Activated naive CD8-positive, alpha-beta T cell treated with anti-CD3 and anti-CD28 coated beads for 36 hours (primary cell): ENCODE measurements at places on chromosomes 7 and 10.

DNA sequence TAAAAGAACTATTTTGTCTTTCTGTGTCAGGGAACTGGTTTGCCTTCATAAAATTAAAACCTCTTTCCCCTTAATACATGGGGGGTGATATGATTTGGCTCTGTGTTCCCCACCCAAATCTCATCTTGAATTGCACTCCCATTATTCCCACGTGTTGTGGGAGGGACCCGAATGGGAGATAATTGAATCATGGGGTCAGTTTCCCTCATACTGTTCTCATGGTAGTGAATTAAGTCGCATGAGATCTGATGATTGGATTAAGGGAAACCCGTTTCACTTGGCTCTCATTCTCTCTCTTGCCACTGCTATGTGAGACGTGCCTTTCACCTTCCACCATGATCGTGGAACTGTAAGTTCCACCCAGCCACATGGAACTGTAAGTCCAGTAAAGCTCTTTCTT, 142.1 kb downstream of the VTI1A start:
- DNase-seq, result no peak

- DNase-seq, result no peak
Measured at GRCh38 chr7:74017125-74017524, 10.8 kb upstream of the ELN start.

DNA sequence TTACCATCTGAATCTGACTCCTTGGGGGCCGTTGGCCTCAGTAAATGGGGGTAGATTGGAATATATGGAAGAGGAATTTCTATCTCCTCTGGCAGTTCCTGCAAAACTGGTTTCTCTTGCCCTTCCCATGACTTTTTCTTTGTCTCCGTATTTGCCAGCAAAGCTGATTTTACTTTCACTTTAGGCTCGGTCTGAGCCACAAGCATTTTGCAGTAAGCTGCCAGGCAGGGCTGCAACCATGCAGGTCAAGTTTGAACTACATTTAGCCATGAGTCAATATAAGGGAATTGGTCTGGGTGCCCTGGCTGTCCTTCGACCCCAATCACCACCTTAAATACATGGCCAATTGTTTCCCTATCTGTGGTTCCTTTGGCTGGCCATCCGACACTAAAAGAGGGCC, 104.3 kb downstream of the TRIM24 start:
- no peak for DNase-seq

- no peak for DNase-seq
Measured at GRCh38 chr10:35027567-35027966, 62.6 kb downstream of the CUL2 start.

DNA sequence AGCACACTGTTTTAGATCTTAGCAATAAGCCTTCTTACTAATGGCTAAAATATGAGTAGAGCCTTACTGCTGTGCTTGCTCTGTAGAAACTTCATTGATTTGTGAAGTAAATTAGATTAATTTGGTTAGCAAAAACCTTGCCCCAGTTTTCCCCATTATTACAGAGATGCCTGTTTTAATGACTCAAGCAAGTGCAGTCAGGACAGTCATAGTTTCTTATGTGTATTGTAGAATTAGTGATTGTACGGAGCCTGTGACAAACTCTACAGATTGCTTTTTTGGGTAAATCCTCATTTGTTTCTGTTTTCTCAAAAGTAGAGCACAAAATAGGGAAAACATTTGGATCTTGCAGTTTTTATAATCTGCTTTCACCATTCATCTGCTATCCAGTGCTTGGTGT, 7.0 kb downstream of the TAX1BP1 start:
- DNase-seq, result no peak

GRCh38 chr10:61554925-61555324, 101.7 kb upstream of the TMEM26 start:
- no peak for DNase-seq

DNA sequence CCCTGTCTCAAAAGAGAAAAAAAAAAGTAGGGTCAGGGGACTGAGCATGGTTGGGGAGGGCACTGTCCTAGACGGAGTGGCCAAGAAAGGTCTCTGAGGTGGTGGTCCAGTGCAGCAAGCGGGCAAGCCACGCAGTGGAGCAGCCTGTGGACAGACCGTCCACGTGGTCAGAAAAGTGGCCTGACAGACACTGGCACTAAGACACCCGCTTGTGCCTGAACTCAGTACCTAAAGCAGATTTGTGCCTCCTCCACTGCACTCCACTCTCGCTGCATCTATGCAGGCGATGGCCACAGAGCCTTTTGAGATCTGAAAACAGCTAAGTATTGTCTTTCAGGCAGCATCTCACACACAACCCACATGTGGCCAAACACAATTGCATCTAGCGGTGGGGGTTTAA, 8.8 kb downstream of the ASB10 start:
- DNase-seq, result no peak

DNA sequence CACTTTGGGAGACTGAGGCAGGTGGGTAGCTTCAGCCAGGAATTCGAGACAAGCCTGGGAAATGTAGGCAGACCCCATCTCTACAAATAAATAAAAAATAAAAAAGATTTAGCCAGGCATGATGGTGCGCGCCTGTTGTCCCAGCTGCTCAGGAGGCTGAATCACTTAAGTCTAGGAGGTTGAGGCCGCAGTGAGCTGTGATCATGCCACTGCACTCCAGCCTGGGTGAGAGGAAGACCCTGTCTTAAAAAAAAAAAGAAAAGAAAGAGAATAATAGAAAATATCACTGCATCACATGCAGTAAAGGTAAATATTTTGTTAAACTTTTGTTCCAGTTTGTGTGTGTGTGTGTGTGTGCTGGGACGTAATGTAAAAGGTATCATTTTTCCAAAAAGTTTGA, 3.0 kb downstream of the STRIP2 start:
- DNase-seq, result no peak

DNA sequence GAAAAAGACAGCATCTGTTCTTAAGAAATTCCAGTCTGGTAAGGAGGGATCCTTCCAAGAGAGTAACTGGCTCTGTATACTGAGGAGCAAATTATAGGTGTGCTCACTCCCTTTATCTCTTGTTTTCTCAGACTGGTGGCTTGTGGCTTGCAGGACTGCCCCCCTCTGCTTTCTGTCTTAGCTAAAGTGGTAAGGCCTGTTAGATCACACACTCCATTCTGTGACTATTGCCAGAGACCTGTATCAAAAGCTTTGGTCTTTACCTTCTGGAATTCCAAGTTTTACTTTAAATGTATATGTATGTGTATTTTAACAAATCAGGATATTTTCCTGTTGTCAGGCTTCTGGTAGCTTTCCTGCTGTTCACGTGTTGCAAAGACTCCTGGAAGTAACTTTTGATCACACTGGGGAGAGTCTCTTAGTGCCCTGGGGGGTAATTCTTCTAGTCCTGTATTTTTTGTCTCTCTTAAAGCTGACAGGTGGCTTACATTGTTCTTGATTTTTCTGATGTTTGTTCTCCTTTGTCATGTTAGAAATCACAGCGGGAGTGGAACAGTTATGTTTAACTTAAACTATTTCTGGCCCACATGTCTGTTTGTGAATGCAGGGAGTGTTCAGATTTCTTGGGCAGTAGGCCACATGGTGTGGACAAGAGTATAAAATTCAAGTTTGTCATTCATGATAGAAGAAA, 99.0 kb downstream of the PLPP4 start:
- DNase-seq, result no peak

DNA sequence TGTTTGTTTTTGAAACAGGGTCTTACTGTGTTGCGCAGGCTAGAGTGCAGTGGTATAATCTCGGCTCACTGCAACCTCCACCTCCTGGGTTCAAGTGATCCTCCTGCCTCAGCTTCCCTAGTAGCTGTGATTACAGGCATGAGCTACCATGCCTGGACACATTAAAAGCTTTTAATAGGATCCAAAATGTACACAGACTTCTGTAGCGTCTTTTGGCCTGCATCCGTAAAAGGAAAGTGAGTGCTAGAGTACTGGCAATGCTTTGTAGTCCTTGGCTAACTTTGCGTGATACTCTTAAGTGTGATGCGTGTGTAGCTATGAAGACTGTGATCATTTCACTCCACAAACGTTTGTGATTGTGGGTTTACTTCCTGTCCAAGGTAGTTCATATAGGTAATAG, 13.3 kb downstream of the ZRANB1 start:
- DNase-seq, result no peak

DNA sequence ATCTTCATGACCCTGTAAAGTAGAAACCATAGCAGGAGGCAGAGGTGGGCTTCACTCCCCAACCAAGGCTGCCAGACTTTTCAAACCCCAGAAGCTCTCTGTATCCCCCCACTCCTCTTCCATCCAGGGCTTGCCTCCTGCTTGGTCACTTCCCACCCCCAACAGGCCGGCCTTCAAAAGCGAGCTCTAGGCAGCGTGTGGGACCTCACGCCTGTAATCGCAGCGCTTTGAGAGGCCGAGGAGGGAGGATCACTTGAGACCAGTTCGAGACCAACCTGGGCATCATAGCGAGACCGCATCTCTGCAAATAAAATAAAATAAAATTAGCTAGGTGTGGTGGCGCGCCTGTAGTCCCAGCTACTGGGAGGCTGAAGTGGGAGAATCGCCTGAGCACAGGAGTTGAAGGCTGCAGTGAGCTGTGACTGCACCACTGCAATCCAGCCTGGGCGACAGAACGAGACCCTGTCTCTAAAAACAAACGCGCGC, 743 bp upstream of the POR start:
- no peak for DNase-seq

DNA sequence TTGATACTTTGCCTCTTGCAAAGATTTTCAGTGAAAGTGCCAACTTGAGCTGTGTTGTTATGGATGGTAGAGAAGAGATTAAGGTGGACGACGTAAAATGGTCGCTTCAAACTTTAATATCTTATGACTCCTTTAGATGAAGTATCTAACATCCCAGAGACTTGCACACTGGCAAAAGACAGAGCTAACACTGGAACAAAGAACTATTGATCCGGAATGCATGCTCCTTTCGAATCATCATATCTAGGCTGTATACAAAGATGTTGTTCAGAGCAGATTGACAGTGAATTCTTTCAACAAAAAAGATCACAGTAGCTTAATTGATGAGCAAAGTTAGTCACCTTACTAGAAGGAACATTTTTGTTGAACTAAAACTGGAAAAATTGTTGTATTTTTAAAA, 592.7 kb downstream of the NXPH1 start:
- no peak for DNase-seq

DNA sequence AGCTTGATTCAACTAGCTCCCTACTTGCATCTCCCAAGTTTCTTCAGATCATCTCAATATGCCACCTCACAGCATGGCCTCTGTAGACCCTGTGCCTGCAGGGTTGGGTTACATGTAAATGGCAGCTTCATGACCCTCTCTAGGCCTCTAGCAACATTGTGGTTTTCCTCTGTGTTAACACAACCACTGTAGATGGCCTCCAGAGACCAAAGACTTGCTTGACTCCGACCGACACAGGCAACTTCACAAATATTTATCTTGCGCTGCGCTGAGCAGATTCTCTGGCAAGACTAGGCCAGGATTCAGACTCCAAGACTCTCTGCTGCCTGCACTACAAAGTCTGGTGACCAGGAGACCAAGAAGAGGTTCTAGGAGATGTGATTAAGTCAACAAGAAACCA, 75.9 kb downstream of the CNOT4 start:
- DNase-seq, result no peak

DNA sequence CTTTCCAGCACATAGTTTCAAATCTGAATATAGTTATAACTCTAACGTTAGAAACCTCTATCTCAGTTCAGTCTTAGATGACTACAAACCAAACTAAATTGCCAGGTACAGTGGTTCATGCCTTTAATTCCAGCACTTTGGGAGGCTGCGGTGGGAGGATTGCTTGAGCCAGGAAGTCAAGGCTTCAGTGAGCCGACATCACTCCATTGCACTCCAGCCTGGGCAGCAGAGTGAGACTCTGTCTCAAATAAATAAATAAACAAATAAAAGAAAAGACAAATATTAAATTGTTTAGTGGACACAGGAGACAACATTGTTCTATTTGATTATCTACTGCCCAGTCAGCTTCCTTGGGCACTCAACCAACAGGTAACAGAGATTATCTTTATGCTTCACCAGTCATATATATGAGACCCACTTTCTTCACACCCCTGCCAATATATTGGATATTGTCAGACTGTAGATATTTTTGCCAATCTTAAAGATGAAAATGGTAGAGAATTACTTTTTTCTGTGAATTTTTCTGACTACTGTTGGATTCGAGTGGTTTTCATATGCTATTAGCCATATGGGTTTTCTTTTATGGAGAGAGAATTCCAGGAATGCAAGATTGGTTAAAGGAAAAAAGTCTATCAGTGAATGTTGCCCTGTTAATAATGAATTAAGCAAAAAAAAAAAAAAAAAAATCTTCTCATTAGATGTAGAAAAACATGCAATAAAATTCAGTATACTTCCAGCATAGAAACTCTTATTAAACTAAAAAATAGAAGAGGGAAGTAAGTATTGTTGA, 16.0 kb downstream of the HDAC9 start:
- DNase-seq, result no peak

DNA sequence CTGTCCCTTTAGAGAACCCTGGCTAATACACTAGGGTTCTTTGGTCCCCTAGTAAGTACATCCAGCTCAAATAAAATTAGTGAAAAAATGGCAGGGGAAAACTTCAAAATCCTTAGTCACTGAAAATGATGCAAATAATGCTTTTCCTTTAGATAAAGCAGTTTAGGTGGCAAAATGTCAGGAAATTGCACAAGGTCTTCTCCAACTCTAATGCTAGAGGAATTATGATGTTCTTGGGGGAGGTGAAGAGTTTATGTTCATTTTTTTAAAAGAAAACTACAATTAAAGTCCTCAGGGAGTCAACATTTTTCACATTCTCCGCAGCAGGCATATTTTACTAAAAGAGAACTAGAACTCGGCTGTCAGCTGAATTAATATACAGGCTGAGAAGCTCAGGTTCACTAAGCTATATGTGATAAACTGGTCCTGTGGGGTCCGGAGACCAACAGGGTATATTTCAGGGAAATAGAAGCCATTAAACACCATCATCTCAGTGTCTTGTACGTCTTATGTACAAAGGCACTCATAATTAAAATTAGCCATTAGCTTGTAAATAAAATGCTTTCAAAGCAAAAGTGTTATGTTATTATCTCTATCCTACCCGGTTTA, 1164.7 kb upstream of the AUTS2 start:
- DNase-seq, result no peak

DNA sequence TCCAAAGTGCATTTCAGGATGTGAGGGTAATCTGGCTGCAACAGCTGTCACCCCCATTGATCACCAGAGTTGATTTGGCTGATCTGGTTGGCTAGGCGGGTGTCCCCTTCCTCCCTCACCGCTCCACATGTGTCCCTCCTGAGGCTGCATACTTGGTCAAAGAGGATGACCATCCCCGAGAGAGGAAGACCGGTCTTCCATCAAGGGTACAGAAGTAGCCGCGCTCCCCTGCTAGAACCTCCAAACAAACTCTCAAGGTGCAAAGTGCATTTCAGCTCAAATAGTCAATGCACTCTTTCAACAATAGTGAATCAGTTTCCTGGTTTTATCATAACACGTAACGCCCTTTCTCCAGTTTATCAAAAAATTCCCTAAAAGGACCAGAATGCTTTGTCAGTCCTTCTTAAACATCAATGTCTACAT, 44.6 kb downstream of the CARD11 start:
- DNase-seq, result no peak

DNA sequence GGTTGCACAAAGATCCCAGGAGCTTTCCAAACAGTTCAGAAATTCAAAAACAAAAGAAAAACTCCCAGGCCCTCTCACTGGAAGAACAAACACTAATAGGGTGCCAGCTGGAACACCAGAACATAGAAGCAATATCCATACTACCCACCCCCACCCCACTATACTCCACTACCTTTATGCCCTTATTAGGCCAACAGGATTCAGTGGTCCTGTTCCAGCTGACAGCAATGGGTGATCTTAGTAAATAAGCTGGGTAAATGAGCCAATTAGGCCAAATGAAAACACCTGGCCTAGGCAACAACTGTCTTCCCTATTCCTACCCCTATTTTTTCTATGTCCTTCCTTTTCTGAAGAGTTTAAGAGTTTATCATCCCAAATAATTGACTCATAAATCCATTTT, 11.7 kb downstream of the NOC3L start:
- DNase-seq, result no peak
